ENCODE measurements at places on chromosomes 11 and 22. TPM values are rescaled to one million over a fixed set of nuclear protein-coding genes. Genes with fewer than 3 reads are reported as not detected.
A peak's percentile ranks its signal among the peaks of the same experiment; 100 is the strongest.

DNA sequence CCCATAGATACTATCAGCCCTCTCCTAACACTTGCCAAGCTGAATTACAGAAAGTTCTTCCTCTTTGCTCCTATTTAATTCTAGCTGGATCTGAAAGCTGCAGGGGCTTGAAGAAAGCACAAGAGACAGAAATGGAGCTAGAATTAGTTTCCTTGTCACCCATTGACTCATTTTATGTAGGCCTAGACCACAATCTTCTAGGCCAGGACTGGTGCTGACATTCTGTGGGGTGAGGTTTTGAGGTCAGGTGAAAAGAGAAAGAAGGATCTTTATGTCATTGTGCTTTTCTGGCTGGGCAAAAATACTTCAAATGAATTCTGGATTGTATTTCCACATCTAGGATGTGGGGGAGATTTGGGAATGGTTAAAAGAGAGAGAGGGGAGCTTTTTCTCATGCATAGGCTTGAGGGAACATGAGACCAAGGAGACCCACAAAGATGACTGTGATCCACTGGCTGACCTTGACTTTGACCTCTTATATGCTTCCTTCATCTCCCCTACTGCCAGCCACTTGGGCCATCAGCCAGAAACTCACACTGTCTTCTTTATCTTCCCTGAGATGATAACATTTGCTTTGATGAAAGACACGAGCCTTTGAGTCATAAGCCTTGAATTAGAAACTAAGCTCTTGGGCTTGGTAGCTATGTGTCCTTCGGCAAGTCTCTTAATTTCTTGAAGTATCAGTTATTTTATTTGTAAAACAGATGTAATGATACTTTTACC is 274.9 kb upstream of the CADM1 start:
- H3K4me3 ChIP-seq, result no peak overlapping the region
- no peak overlapping the region for H3K27ac ChIP-seq
- peaks cover 4% of the 10 kb centered on the region for H3K4me1 ChIP-seq

DNA sequence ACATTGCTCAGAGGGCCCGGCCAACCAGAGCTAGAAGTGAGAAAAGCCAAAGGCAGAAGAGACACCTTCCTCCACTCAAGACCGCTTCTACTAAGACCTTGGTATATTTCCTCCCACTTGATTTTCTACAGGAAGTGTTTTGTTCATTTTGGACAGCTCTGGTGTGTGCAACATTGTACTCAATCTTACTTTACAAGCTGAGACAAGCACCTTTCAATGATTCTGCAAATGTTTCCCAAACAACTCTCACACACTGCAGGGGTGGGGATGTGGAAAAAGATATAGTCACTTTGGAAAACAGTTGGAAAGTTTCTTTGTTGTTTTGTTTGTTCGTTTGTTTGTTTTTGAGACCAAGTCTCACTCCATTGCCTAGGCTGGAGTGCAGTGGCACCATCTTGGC is 15.7 kb downstream of the MYO18B start:
- H3K36me3 ChIP-seq, result no peaks in the 10 kb centered on the region
- no peak for DNase-seq
- H3K27me3 ChIP-seq, result no peaks in the 10 kb centered on the region

GRCh38 chr11:9446230-9446629 is 14.6 kb upstream of the ZNF143 start:
- H3K36me3 ChIP-seq, result peaks cover 56% of the 10 kb centered on the region
- DNase-seq, result no peak
- H3K27ac ChIP-seq, result no peak overlapping the region
- no peaks in the 10 kb centered on the region for H3K4me1 ChIP-seq
- H3K27me3 ChIP-seq, result no peaks in the 10 kb centered on the region
- H3K4me3 ChIP-seq, result no peak overlapping the region

DNA sequence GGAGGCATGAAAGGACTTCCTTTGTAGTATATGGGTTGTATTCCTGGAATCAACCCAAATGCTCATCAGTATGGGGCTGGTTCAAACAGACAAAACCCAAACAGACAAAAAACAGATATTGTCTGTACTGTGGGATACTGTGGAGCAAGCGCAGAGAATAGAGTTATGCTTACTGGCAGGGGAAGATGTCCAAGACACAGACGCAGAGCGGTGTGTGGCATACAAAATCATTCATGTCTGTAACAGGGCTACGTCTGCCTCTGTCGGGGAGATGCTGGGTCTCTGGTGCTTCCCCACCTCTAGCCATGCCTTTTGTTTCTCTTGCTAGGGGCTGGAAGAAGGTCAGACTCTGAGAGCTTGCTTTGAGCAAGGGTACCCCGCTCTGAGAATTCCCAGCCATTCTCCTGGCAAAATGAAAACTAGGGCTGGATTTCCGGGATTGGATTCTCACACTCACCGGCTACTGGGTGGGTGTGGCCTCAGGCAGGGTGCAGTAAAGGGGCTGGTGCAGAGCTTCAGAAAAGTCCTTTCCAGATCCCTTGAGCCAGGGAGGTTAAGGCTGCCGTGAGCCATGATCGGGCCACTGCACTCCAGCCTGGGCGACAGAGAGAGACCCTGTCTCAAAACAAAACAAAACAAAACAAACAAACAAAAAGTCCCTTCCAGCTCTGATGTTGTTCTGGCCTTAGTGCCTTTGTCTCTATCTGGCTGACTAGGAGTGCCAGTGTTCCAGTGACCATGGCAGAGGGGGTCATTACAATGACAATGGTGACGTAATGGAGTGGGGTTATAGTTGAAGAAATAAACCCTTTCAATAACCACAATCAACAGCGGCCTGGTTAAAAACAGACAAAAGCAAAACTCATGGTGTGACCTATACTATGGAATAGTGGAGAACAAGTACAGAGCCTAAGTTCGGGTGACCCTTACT is 2.9 kb upstream of the ABCC8 start:
- no peaks in the 10 kb centered on the region for H3K36me3 ChIP-seq
- H3K4me1 ChIP-seq, result peaks cover 18% of the 10 kb centered on the region
- no peak for DNase-seq
- no peak overlapping the region for H3K4me3 ChIP-seq
- H3K27me3 ChIP-seq, result peaks cover 51% of the 10 kb centered on the region
- no peak overlapping the region for H3K27ac ChIP-seq

DNA sequence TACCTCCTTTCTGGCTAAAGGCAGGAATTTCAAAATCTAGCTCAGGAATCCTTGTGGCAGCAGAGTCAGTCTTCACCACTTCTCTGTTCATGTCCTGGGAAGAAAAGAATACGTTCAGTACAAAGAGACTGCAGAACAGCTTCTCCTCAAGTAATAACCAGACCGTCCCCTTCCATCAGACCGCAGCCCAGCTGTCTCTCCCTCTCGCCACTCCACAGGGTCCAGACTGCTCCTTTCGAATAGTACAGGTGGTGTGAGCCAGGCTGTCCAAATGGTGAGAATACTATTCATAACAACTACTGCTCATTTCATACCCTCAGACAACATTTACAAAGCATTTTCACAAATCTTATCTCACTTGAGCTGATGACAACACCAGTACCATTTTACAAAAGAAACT is 857 bp downstream of the ZPR1 start:
- peak overlapping the region; percentile 97 for H3K4me3 ChIP-seq
- peaks cover 25% of the 10 kb centered on the region for H3K4me1 ChIP-seq
- H3K27me3 ChIP-seq, result peaks cover 2% of the 10 kb centered on the region
- DNase-seq, result no peak
- peaks cover 43% of the 10 kb centered on the region for H3K36me3 ChIP-seq

GRCh38 chr11:127726367-127726766 is 725.8 kb upstream of the KIRREL3 start:
- no peak overlapping the region for H3K27ac ChIP-seq
- H3K27me3 ChIP-seq, result no peaks in the 10 kb centered on the region
- H3K36me3 ChIP-seq, result no peaks in the 10 kb centered on the region
- H3K4me3 ChIP-seq, result no peak overlapping the region

- no peak overlapping the region for H3K27ac ChIP-seq
- H3K27me3 ChIP-seq, result peaks cover 13% of the 10 kb centered on the region
- H3K36me3 ChIP-seq, result no peaks in the 10 kb centered on the region
- DNase-seq, result no peak
- no peaks in the 10 kb centered on the region for H3K4me1 ChIP-seq
- no peak overlapping the region for H3K4me3 ChIP-seq
These were observed 47.5 kb upstream of the GALNT18 start for GRCh38 chr11:11669233-11669846.

GRCh38 chr11:6928916-6929315 is 2.7 kb downstream of the ZNF215 start:
- H3K4me1 ChIP-seq, result peaks cover 10% of the 10 kb centered on the region
- H3K27ac ChIP-seq, result no peak overlapping the region
- no peaks in the 10 kb centered on the region for H3K27me3 ChIP-seq
- no peak for DNase-seq

DNA sequence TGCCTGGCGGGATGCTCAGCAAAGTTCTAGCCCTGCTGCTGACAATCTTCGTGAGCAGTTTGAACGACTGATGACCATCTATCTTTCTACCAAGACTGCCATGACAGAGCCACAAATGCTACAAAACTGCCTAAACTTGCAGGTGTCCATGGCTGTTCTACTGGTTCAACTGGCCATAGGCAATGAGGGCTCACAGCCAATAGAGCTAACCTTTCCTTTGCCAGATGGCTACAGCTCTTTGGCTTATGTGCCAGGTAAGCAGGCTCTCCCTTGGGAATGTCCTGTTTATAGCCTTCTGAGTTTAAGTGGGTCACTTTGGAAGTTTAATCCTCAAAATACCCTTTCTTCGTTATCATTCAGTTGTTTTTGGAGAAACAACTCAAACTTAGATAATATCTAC is 20.1 kb downstream of the UBE4A start:
- H3K4me1 ChIP-seq, result no peaks in the 10 kb centered on the region
- H3K4me3 ChIP-seq, result no peak overlapping the region
- H3K36me3 ChIP-seq, result peaks cover 84% of the 10 kb centered on the region
- H3K27ac ChIP-seq, result no peak overlapping the region
- H3K27me3 ChIP-seq, result no peaks in the 10 kb centered on the region

- DNase-seq, result no peak
- no peak overlapping the region for H3K4me3 ChIP-seq
- no peaks in the 10 kb centered on the region for H3K4me1 ChIP-seq
- no peaks in the 10 kb centered on the region for H3K36me3 ChIP-seq
- no peak overlapping the region for H3K27ac ChIP-seq
These were observed 101.7 kb upstream of the LMO1 start for GRCh38 chr11:8365216-8365941.

GRCh38 chr11:59957094-59957493 is 6.7 kb upstream of the OOSP4A start:
- H3K4me1 ChIP-seq, result no peaks in the 10 kb centered on the region
- H3K36me3 ChIP-seq, result no peaks in the 10 kb centered on the region

- H3K27ac ChIP-seq, result no peak overlapping the region
- no peaks in the 10 kb centered on the region for H3K27me3 ChIP-seq
- H3K36me3 ChIP-seq, result peaks cover 17% of the 10 kb centered on the region
These were observed 2.7 kb downstream of the APOL2 start for GRCh38 chr22:36236388-36237319.

GRCh38 chr22:43310311-43310710 is 32.9 kb downstream of the SCUBE1 start:
- no peak for DNase-seq
- no peak overlapping the region for H3K4me3 ChIP-seq
- no peaks in the 10 kb centered on the region for H3K27me3 ChIP-seq
- peaks cover 2% of the 10 kb centered on the region for H3K4me1 ChIP-seq
- no peak overlapping the region for H3K27ac ChIP-seq

GRCh38 chr11:29153078-29153477 is 863.8 kb downstream of the KCNA4 start:
- H3K27ac ChIP-seq, result no peak overlapping the region
- no peaks in the 10 kb centered on the region for H3K4me1 ChIP-seq
- H3K36me3 ChIP-seq, result no peaks in the 10 kb centered on the region
- no peak overlapping the region for H3K4me3 ChIP-seq

DNA sequence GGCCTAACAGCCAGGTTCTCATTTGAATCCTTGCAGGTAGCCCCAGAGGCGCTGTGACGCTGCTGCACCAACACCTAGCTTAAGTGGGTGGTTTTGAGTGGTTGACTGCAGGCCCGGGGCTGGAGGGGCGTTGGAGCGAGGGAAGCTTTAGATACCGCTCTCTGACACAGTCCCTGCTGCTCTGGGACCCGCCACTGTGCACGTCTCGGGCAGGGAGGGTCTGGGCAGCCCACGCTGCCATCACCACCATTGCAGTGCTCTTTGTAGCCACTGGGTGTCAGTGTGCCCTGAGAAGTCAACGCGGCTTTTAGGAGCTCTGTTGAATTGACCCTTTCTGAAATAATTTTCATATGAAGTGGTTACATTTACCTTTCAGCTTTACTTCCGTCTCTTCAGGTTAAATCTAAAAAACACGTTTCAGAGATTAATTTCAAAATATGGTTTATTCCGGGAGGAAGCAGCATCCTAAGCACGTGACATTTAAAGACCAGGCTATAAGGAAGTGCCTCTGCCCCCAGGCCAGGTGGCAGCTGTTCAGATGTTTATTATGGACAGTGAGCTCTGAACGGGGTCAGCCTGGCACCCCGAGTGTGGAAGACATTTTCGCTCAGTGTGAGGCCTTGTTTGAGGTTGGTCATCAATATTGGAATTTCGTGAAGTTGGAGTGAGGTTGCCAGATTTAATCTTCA is 30.9 kb upstream of the PARVB start:
- DNase-seq, result no peak
- H3K4me1 ChIP-seq, result peaks cover 4% of the 10 kb centered on the region
- no peak overlapping the region for H3K27ac ChIP-seq
- H3K27me3 ChIP-seq, result no peaks in the 10 kb centered on the region
- no peak overlapping the region for H3K4me3 ChIP-seq

DNA sequence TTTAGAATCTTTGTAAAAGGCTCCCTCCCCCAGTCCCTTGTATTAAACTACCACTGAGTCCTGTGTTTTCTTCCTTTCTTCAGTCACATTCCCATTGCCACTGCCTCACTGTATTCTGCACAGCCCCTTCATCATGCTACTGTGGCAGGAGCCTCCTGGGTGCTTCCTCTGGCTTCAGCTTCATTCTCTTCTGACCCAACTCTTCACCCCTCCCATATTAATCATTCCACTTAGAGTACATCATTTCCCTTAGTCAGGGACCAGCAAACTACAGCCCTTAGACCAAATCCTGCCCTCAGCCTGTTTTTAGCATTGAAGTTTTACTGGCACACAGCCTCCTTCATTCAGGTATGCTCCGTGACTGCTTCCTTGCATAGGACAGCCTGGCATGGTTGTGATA is 127.7 kb upstream of the MTNR1B start:
- DNase-seq, result no peak
- no peak overlapping the region for H3K27ac ChIP-seq
- no peak overlapping the region for H3K4me3 ChIP-seq
- H3K4me1 ChIP-seq, result peaks cover 34% of the 10 kb centered on the region
- H3K36me3 ChIP-seq, result no peaks in the 10 kb centered on the region

- no peak overlapping the region for H3K4me3 ChIP-seq
- H3K27ac ChIP-seq, result no peak overlapping the region
- H3K36me3 ChIP-seq, result no peaks in the 10 kb centered on the region
- no peak for DNase-seq
These were observed 25.0 kb downstream of the GUCD1 start for GRCh38 chr22:24529898-24530297.

Gene FOLR1
- total RNA-seq, result 1.5 TPM

Gene KREMEN1
- total RNA-seq, result 59.4 TPM

Gene SEC14L2
- 8.9 TPM for total RNA-seq

Gene MS4A4A
- total RNA-seq, result 2.1 TPM

Gene CD151
- 157 TPM for total RNA-seq

All from suprapubic skin (tissue), 4 donors.